CD4-positive, alpha-beta memory T cell (primary cell): ENCODE measurements at places on chromosomes 7 and 10. TPM values are rescaled to one million over a fixed set of nuclear protein-coding genes. Genes with fewer than 3 reads are reported as not detected.

DNA sequence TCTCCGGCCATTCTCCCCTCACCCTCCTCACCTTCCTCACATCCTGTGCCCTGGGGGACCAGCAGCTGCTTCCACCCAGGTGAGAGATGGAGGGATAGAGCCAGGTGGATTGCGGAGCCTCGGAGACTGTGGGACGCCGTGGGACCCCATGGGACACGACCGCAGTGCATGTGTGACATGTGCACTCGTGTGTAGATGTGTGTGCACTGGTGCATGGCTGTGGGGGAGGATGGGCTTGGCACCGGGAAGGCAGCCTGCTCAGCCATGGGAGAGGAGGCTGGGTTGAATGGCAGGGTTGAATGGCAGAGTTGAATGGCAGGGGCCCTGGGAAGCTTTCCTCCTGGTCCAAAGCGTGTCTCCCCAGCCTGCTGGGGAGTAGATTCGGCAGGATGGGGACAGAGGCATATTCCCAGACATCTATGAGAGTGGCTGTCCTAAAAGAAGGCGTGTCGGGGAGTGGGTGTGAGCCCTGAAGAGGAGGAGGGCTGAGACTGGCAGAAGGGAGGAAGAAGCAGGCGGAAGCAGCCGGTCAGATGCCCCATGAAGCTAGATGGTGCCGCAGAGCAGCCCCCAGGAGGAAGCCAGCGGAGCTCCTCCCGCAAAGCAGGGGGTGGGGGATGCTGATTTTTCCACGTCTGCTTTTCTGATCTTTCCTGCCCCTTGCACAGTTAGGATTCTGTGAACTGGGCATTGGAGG is 815 bp downstream of the GIMAP8 start:
- peaks cover 3% of the 10 kb centered on the region for H3K36me3 ChIP-seq
- H3K27ac ChIP-seq = peak overlapping the region; percentile 84
- H3K4me3 ChIP-seq = peak overlapping the region; percentile 100
- H3K4me1 ChIP-seq = peaks cover 73% of the 10 kb centered on the region
- DNase-seq = peak; percentile 74

GRCh38 chr10:58981846-58982245 is 194.6 kb upstream of the PHYHIPL start:
- no peaks in the 10 kb centered on the region for H3K36me3 ChIP-seq
- no peak overlapping the region for H3K27ac ChIP-seq
- no peak overlapping the region for H3K4me3 ChIP-seq

DNA sequence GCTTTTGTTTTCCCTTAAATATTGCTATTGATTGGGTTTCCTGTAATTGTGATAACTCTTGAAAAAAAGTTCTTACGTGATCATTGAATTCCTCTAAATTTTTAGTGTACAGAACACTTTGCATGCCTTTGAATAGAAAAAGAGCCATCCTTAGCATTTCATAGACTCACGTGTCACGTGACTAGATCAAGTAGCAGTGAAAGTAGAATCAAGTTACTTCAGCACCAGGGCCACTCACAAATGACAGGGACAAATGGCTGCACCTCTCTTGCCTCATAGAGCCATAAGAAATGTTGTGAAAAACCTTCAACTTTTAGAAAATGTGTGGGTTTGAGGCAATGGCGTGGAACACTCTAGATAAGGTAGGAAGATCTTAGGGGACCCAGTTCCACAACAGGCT is 203.8 kb downstream of the ZEB1 start:
- H3K4me3 ChIP-seq = no peak overlapping the region
- peaks cover 10% of the 10 kb centered on the region for H3K36me3 ChIP-seq
- H3K27me3 ChIP-seq = no peaks in the 10 kb centered on the region
- DNase-seq = no peak
- H3K4me1 ChIP-seq = no peaks in the 10 kb centered on the region
- no peak overlapping the region for H3K27ac ChIP-seq

- peaks cover 13% of the 10 kb centered on the region for H3K4me1 ChIP-seq
- H3K27me3 ChIP-seq = no peaks in the 10 kb centered on the region
- DNase-seq = no peak
- H3K27ac ChIP-seq = no peak overlapping the region
- H3K4me3 ChIP-seq = no peak overlapping the region
Measured at GRCh38 chr10:1120306-1120705, 64.1 kb downstream of the WDR37 start.

The STOX1 gene
- 0.35 TPM for total RNA-seq

The GTPBP10 gene
- 45.5 TPM for total RNA-seq

The LRRN3 gene
- total RNA-seq = 41.5 TPM
